ENCODE measurements at places on chromosomes 4 and X. TPM values are rescaled to one million over a fixed set of nuclear protein-coding genes. Genes with fewer than 3 reads are reported as not detected.

DNA sequence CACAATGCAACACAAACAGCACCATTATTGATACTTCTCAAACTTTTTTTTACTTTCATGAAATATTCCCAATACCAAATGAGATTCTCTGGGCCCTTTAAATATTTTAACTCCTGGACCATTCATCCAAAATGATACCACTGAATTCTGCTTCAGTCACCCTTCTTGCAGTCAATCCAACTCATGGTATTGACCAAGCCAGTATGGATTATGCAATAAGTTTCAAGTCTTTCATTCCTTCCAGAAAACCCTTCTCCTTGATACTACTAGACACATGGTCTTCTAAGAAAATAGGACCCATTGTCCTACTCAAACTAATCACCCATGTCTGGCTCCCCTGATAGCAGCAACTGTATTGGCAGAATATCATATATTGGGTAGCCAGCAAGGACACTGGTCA is 23.0 kb downstream of the ZNF721 start:
- DNase-seq, result no peak

FHL1 gene
- 42.0 TPM for total RNA-seq

DNA sequence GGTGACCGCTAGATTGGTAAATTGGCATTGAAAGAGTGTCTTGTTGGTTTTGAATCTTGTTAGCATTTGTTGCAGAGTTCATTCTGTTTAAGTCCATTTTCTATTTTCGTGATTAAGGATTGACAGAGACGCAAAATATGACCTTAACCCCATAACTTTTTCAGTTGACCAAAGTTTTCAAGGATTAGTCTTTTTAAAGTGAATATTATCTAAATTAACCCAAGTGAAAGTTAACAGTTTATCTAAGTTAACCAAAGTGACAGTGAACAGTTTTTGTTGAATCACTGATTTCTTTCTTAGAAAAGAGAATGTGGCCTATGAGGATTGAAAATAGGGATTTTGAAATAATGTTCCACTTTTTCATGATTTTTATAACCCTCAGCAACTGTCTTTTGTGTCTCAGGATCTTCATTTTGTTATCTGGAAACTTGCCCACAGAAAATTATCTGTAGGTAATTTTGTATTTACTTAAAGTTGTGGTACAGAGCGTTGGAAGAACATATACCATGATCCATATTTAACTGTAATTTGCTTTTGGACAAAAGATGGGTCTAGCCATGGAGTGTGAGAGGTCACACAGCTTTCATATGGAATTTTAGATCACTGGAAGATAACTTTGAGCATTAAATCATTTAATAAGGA is 3.3 kb downstream of the CPEB2 start:
- DNase-seq, result no peak

DNA sequence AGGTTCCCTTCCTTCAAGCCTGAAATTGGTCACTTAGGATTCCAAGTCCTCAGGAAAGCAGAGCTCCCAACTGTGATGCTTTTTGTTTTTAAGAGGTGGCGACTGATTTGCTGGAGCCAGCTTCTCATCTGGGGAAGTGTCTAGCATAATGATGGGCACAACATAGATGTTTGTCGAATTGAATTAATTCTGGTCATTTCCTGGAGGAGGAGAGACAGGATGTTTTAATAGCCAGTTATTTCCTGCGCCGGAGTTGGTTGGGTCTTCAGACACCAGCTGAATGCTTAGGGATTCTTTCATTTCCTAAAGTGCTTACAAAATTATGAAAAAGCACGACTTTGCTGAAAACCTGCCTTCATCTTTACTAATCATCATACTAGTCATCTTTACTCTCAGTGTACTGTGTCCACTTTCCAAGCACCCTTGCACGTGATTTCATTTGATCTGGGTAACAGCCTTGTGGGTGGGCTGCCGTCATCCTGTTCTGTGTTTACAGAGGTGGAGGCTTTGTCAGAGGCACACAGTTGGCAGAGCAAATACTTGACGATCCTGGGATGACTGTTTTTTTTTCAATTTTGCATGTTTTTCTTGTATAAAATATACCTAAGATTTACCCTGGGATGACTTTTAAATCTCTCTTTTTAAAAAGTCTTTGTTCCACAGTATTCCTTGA is 49.5 kb downstream of the RGS12 start:
- DNase-seq, result peak; percentile 31

DNA sequence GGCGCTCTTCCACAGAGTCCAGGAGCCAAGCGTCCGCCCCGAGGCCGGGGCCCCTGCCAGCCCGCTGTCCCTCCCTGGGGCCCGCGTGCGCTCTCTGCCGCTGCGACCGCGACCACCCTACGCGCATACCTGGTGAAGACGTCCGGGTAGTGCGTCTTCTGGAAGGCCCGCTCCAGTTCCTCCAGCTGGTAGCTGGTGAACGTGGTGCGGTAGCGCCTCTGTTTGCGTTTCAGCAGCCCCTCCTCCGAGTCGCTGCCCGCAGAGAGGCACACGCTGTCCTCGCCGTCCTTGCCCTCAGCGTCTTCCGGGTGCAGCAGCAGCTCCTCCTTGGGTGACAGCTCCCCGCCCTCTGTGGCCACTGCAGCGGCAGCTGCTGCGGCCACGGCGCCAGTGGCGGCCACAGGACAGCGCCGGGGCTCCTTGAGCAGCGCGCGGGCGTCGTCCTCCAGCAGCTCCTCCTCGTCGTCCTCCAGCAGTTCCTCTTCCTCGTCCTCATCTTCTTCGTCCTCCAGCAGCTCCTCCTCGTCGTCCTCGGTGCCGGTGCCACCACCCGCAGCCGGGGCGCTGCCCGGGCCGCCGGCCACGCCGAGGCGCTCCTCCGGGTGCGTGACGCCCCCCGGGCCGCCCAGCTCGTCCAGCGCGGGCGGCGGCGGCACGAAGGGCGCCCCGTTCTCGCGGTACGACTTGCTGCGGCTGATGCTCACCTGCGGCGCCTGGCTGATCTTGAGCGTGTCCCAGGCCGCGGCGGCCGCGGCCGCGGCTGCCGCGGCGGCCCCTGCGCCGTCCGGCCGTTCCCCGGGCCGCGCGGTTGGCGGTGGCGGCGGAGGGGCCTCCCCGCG is 2.8 kb downstream of the ARX start:
- no peak for DNase-seq

- DNase-seq, result peak; percentile 77
Measured at GRCh38 chr4:159655547-159655946, 552.7 kb downstream of the RAPGEF2 start.

GRCh38 chr4:176319151-176319703 is 539 bp upstream of the SPCS3 start:
- no peak for DNase-seq

Measured in kidney epithelial cell (primary cell).